Mesendoderm (in vitro differentiated cells): ENCODE measurements at places on chromosomes 6 and 20.

DNA sequence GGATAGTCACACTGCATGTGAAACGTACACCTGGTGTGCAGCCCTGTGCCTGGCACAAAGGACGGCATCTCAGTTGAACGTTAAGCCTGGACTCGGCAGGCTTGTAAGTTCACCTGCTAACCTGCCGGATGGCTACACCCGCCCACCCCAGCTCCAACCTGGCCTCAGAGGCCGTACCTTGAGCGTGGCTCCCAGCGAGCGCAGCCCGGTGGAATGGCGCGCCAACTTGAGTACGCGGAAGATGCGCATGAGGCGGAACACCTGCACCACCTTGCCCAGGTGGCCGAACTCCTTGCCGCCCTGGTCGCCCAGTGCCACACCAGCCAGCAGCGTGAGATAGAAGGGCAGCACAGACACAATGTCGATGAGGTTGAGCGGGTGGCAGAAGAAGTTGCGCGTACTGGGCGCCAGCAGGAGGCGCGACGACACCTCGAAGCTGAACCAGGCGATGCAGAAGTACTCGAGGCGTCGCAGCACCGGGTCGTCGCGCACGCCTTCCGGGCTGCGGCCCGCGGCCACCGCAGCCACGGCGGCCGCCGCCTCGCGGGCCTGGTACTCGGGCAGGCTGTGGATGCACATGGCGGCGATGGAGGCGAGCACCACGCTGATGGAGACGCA is 3.3 kb downstream of the KCNS1 start:
- no peak overlapping the region for H3K27ac ChIP-seq
- no peaks in the 10 kb centered on the region for H3K27me3 ChIP-seq
- no peak overlapping the region for H3K4me3 ChIP-seq
- no peaks in the 10 kb centered on the region for H3K36me3 ChIP-seq
- H3K4me1 ChIP-seq = peaks cover 1% of the 10 kb centered on the region

GRCh38 chr20:48858075-48858790 is 30.4 kb upstream of the PREX1 start:
- peak; percentile 94 for DNase-seq
- H3K36me3 ChIP-seq = no peaks in the 10 kb centered on the region
- peaks cover 14% of the 10 kb centered on the region for H3K4me1 ChIP-seq
- H3K27ac ChIP-seq = peak overlapping the region; percentile 90
- H3K4me3 ChIP-seq = no peak overlapping the region

GRCh38 chr6:142014515-142014914 is 118.2 kb upstream of the GJE1 start:
- H3K4me3 ChIP-seq = no peak overlapping the region
- no peak for DNase-seq
- peaks cover 8% of the 10 kb centered on the region for H3K4me1 ChIP-seq
- H3K27ac ChIP-seq = peak overlapping the region; percentile 96
- H3K36me3 ChIP-seq = no peaks in the 10 kb centered on the region
- H3K27me3 ChIP-seq = no peaks in the 10 kb centered on the region

- DNase-seq = peak; percentile 4
- H3K27me3 ChIP-seq = no peaks in the 10 kb centered on the region
- H3K4me1 ChIP-seq = no peaks in the 10 kb centered on the region
- H3K36me3 ChIP-seq = no peaks in the 10 kb centered on the region
Observed at GRCh38 chr6:21023210-21023609, 489.0 kb downstream of the CDKAL1 start.

DNA sequence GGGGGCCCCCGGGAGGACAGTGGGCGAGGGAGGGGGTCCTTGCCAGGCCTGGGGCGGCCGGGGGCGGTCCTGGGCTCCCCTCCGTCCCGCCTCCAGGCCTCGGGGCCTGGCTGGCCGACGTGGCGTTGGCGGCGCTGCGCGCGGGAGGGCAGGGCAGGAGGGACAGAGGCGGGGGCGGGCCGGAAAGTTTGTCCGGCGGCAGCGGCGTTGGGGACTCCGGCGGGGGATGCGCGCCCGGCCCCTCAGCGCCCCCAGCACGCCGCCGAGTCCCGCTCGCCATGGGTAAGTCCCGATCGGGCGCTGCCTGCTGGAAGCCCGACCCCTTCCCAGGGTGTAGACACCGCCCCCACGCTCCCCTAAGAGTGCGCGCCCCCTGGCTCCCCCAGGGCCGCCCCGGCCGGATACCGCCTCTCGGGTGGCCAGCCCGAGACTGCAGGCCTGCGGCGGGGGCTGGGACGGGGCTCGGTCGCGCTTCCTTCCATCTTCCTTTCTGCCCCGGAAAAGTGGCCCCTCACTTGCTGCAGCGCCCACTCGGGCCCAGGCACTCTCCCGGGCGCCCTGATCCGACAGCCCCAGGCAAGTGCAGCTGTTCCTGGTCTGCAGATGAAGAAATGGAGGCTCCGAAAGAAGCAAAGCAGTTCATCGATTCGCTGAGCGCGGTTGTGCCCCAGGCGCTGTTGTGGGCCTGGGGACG is at the start of gene SLC2A10:
Gene SLC2A10 (plus strand): TSS at position 191 of the 694 bp plus-strand sequence. CDS start 88 bp downstream, at position 279.
- DNase-seq = peak; percentile 69
- H3K36me3 ChIP-seq = no peaks in the 10 kb centered on the region
- H3K27me3 ChIP-seq = no peaks in the 10 kb centered on the region

- H3K4me1 ChIP-seq = no peaks in the 10 kb centered on the region
- DNase-seq = peak; percentile 74
- no peak overlapping the region for H3K4me3 ChIP-seq
- H3K27me3 ChIP-seq = no peaks in the 10 kb centered on the region
Observed at GRCh38 chr20:45138561-45139300, 14.5 kb upstream of the WFDC12 start.

DNA sequence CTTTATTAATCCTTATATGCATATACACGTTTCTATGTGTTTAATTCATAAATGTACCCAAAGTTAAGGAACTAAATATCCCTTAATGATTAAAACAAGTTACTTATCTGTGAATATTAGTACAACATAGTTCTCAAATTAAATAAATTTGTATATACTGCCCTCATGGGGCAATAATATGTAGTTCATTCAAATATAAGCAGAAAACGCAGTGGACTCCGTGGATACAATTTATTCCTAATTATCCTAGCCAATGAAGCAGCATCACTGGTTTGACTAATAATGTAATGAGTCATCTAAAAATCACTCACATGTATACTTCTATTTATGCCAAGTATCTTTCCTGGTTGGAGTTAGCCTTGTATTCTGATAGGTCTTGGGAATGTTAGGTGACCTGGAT is 111.6 kb downstream of the TBC1D32 start:
- no peak overlapping the region for H3K4me3 ChIP-seq
- no peak overlapping the region for H3K27ac ChIP-seq
- no peak for DNase-seq
- no peaks in the 10 kb centered on the region for H3K27me3 ChIP-seq
- no peaks in the 10 kb centered on the region for H3K4me1 ChIP-seq

- H3K27me3 ChIP-seq = no peaks in the 10 kb centered on the region
- H3K4me3 ChIP-seq = no peak overlapping the region
- no peaks in the 10 kb centered on the region for H3K36me3 ChIP-seq
- no peaks in the 10 kb centered on the region for H3K4me1 ChIP-seq
- no peak overlapping the region for H3K27ac ChIP-seq
Observed at GRCh38 chr20:38304845-38305447, 990 bp downstream of the BPI start.

- no peak overlapping the region for H3K4me3 ChIP-seq
- no peaks in the 10 kb centered on the region for H3K4me1 ChIP-seq
- peak; percentile 83 for DNase-seq
- H3K27me3 ChIP-seq = no peaks in the 10 kb centered on the region
Observed at GRCh38 chr6:36360241-36361054, 23.8 kb upstream of the BNIP5 start.

- no peak overlapping the region for H3K27ac ChIP-seq
- no peak for DNase-seq
- H3K36me3 ChIP-seq = no peaks in the 10 kb centered on the region
Observed at GRCh38 chr6:155994086-155994485, 538.4 kb upstream of the NOX3 start.
